ENCODE measurements at places on chromosomes 7 and 10.

DNA sequence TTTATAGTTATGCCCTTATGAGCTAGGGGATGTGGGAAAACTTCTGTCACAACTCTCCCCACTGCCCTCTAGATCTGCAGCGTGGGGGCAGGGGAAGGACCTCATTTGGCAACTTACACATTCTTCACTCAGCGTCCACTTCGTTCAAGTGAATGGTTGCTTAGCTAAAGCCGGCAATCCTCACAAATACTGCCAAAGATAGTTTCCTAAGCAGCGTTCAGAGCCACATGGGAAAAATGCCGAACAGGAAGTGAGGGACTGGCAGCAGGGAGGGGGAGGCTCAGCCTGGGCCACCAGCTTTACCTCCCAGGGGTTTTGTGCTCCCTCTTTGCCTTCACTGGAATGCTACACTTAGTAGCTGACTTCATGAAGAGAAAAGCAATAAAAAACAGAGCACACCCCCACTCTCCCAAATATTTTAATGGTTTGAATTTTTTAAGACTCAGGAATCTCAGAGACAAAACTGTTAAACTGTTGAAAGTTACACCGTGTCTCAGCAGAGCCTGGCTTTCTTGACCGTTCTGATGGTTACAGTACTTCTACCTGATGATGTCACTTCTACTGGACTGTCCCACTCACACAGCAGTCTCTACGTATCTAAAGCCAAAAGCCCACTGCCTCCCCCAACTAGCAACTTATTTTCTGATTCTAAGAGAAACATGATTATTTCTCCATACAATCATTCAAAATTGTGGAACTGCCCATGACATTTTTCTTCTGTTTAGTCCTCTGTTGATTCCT, 10.4 kb downstream of the GRM3 start:
- no peak for DNase-seq

- no peak for DNase-seq
Observed at GRCh38 chr10:113369365-113369694, 183.5 kb upstream of the HABP2 start.

DNA sequence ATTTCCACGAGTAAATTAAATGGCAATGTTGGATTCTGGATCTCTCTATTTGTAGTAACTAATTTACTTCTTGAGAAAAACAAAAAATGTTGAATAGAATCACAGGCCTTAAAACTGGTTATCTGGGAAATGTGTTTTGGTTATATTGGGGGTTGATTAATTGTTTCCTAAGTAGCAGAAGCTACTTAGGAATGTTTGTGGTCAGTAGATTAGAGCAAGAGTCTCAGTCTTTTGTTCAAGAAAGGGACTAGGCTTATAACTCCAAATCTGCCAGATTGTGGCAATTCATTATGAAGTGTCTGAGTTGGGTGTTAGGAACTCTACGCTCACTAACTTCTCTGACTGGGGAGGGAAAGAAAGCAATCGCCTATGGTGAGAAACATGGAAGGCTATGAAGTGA, 244.3 kb upstream of the PHYHIPL start:
- DNase-seq = no peak

DNA sequence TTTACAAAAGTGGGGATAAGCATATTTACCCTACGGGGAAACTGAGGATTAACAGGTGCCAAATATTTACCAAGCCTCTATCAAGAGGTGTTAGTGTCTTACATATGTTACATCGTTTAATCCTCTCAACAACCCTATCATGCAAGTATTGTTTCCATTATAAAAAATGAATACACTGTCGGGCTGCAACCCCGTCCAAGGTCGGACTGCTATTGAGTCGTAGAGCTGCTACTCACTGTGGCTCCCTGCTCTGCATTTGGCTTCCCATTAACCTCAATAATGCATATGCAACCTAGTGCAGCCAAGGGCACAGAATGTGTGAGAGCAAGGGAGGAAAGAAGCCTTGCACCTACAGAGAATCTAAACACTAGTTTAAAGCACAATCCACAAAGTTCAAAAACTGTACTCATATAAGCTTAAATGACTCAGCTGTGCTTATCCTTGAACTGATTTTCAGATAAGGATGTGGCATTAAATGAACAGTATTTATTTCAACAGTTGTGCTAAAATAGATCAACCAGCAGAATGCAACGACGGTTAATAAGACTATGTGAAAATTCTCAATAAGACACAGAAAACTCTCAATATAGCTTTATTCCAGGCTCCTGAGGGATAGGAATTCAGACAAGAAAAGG, 49.9 kb downstream of the UBE2H start:
- no peak for DNase-seq

GRCh38 chr7:157517782-157518513, 181.1 kb downstream of the DNAJB6 start:
- no peak for DNase-seq

- DNase-seq = peak; percentile 74
Observed at GRCh38 chr7:140316165-140316661, 82.1 kb downstream of the SLC37A3 start.

- DNase-seq = no peak
Observed at GRCh38 chr7:101819183-101819582, 1.8 kb downstream of the CUX1 start.

DNA sequence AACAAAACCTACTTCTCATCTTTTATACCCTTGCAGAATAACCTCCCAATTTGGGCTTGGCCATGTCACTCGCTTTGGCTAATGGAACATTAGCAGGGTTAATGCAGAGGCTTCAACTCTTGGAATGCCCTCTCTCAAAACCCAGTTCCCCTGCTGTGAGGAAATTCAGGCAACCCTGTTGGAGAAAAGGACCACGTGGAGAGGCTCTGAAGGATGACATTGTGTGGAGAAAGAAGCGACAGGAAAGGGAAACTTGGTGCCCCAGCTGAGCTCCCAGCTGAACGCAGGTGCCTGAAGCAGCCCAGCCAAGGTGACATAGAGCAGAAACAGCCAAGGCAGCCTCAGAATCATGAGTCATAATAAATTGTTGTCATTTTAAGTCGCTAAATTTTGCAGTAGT, 214.2 kb upstream of the GHITM start:
- no peak for DNase-seq

Data from CD4-positive, alpha-beta T cell treated with Interferon gamma for 1 hour (primary cell).